ENCODE measurements at places on chromosomes 6 and 20. TPM values are rescaled to one million over a fixed set of nuclear protein-coding genes. Genes with fewer than 3 reads are reported as not detected.

DNA sequence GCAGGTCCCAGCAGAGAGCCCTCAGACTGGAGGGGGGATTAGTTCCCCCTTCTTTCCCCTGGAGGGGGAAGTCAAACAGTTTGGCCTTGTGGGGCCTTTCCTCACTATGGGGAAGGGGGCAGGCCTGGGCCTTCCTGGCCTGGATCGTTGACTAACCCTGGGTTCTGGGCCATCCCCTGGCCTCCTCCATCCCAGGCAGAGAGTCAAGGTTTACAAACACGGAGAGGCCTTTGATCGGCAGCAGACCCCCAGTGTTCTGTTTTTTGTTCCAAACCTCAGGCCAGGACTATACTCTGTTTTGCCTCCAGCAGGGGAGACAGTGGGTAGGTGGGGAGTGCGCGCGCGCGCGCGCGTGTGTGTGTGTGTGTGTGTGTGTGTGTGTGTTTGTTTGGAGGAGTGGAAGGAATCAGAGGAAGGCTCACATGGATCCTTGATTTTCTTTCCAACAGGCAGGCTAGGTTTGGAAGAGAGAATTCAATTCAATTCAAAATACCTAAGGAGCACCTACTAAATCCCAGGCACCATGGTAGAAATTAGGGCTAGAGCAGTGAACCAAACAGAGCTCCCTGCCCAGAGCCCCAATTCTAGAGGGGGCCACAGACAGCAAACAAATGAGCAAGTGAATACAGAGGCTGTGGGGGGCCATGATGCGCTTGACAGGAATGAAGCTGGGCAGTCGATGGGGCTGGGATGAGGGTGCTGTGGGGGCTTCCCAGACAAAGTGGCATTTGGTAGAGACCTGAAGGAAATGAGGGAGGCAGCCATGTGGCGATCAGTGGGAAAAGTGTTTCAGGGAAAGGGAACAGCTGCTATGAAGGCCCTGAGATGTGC is 14.8 kb downstream of the TP53RK start:
- DNase-seq: no peak

GRCh38 chr6:6863970-6864639 is 243.7 kb upstream of the RREB1 start:
- DNase-seq: no peak

DNA sequence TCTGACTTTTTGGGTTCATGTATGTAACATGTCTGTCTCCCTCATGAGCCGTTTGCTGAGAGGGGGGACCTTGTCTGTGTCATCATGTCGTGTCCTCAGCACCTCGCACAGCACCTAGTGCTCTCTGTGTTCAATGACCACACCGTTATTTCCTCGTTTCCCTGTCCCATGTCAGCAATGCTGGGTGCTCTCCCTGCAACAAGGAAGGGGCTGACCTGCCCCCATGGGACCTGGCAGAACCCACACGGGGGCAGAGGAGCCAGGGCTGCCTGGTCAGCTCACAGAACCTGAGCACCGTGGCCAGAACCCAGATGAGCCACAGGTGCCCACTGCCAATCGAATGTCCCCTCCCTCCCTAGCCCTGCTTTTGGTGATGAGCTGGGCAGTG is 7.3 kb downstream of the ADA start:
- DNase-seq: no peak

DNA sequence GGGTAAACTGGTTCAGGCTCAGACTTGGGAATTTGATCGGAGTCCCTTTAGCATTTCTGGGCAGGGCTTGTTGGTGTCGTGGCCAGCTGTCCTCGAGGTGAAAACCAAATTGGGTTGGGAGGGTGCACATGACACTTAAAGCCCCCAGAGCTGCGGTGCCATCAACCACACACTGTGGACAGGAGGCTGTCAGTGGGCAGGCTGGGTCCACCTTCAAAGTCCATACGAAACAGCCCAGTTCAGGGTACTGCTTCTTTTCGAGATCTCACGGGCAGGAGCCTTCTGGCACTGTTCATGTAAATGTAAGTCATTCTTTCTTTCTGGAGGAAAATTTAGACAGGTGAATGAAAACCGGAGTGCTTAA is 7.0 kb downstream of the SYNJ2 start:
- DNase-seq: no peak

- DNase-seq: no peak
Observed at GRCh38 chr20:39795401-39796272, 833.5 kb downstream of the DHX35 start.

VWA7 gene
- total RNA-seq: 1.5 TPM

HLA-DQB1 gene
- not detected for total RNA-seq

UBE3D gene
- 10.9 TPM for total RNA-seq

FUT9 gene
- total RNA-seq: 0.12 TPM
